NCI-H1092 treated with DMSO at 0.1 percent for 48 hours (cell line): ENCODE measurements at places on chromosomes 13 and 19.

GRCh38 chr19:18007044-18007916 lies 690 bp upstream of the ARRDC2 start:
- DNase-seq = peak; percentile 73

GRCh38 chr19:18002347-18002850 lies 5.6 kb upstream of the ARRDC2 start:
- DNase-seq = no peak

- peak; percentile 53 for DNase-seq
Measured at GRCh38 chr13:70960841-70961443, 852.7 kb upstream of the KLHL1 start.

- no peak for DNase-seq
Measured at GRCh38 chr13:99357131-99357596, 50.0 kb upstream of the GPR183 start.

- DNase-seq = peak; percentile 39
Measured at GRCh38 chr13:95233026-95233635, 68.1 kb downstream of the ABCC4 start.

DNA sequence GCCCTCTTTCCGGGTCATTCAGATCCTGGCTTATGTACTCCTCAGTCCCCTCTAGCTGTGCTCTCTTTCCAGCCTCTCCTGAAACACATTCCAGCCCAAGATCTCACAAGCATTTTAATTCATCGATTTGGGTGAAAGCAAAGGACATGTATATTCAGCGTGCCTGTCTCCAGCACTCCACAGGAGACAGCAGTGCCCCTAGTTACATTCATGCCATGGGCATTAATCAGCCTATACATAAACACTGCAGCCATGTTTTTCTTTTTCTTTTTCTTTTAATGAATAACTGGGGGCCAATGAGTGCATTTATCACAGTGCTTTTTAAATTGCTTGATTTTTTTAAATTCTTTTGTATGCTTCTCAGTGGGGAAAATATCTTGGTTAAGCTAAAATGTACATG lies 199.1 kb downstream of the DCT start:
- no peak for DNase-seq

DNA sequence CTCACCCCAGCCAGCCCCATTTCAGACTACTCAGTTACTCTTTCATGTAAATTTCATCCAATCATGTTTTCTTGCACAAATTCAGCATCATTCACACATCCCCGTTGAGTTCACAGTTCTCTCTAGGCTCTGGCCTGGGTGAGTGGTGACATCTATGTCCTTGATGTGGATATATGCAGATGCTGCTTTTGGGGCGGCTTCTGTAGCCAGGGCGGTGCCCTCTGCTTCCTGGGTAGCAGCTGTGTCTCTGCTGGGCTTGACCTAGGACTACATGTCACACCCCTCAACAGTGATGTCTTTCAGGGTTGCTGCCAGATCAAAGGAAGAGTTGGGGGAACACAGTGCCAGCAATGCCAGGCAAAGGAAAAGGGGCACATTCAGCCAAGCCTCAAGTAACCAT lies 68.5 kb upstream of the KCTD15 start:
- DNase-seq = no peak

- DNase-seq = peak; percentile 19
Measured at GRCh38 chr13:23322353-23323336, 110.9 kb downstream of the SACS start.

DNA sequence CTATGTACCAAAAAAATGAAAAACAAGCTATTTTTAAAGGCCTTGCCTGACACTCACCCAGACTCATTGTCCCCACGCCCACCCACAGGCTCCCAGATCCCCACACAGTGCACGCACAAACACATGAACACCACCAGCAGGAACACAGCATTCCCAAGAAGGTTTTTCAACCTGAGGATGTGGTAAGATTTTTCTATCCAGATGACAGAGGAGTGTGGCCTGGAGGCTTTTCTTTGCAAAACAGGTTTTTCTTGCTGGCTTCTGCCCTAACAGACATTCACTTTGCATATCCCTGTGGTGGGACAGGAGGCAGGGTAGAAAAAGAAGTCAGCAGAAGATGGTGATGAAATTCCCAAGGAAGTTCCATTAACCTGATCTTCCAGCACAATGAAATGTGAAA lies 97.8 kb downstream of the KLF12 start:
- no peak for DNase-seq

DNA sequence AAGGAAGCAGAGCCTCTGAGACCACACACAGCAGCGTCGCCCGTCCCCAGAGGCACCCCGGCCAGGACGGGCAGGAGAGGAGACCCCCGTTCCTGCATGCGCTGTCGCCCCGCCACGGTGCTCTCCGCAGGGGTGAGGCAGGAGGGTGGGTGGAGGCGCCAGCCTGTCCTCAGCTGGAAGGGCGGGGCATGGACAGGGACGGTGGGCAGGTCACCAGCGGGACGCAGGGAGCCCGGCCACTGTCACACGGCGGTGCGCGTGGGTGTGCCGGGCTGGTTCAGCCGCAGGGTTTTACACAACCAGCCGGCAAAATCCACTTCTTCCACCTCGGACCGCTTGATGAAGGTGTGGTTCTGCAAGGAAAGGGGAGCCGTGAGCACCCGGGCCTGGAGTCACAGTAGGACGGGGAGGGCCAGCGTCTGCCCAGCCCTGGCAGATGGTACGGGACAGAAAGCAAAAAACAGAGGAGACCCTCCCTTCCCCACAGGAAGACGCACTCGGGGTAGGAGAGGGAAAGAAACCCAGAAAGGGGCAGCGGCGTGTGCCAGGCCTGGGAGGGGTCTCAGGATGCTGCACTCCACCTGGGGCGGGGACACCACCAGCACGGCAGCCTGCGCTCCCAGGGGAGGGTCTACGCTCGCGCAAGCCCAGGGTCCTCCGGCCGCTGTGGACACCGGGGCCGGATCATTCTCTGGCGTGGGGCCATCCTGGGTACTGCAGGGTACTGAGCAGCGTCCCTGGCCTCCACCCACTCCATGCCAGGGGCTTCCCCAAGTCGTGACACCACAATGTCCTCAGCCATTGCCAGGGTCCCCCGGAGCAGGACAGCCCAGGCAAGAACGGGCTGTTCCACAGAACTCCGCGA lies 23.9 kb upstream of the ZBTB7A start:
- DNase-seq = no peak

DNA sequence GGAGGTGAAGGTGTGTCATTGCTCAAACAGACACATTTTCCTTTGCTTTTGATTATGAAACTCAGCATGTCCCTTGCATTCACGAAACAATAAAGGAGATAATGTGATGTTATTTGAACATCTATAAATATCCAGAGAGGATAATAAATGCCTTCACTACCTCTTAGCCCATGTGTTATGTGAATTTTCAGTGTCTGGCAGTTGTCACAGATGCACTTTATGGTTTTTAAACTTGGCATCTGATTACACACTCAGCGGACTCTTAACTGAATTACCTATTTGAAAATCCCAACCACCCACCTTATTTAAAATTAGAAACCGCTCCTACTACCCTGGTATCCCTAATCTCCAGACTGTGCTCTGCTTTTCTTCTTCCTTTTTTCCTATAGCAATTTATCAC lies 254.2 kb downstream of the COG6 start:
- no peak for DNase-seq

DNA sequence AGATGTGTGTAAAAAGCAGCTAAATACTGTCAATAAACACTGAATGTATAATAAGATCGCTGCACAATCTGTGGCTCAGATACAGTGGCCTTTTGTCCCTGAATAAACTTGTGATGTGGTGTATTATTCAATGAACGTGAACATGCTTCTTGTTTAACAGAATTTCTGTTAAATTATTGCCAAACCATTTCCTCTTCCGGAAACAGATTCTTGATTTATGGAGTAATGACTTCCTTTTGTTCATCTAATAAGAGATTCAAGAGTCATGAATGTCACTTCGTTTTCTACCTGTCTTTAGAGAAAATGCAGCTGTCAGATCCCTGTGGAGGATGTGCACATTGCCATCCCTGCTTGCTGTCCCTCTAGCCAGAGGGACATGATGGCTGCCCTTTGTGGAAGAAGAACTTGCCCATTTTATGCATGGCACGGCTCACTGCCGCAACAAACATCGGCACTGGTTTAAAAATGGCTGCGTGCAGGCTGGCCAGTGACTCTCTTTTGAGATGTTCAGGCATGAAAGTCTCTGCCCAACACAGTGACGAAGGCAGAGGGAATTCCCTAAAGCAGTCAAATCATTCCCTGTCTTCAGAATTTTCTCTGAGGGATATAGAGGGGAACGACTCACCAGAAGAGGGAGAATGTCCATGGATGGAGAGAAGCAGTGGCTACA lies 3.1 kb upstream of the TNFSF13B start:
- DNase-seq = no peak

- no peak for DNase-seq
Measured at GRCh38 chr19:6481541-6482342, at the start of gene DENND1C. DENND1C (minus strand) TSS chr19:6481787; CDS start chr19:6481695, 92 bp downstream.

GRCh38 chr13:45500492-45501174 lies 35.9 kb downstream of the COG3 start:
- DNase-seq = no peak

DNA sequence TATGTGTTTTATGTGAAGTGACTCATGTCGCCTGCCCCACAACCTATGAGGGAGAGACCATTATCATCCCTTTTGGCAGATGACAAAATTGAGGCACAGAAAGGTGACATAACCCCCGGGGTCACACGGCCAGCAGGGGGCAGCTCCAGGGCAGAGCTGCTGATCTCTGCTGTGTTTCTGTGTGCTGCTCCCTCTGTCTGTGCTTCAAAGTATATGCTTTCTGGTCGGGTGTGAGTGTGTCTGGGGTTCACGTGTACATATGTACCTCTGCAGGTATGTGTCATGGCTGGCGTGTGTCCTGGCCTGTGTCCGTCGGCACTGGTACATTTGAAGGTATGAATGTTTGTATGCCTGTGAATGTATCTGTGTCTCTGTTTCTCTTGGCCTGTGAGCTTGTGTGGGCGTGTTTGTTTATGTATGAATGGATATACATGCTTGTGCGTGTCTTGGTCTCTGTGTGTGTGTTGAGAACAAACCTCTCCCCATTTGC lies 7.1 kb downstream of the LIPE start:
- no peak for DNase-seq

DNA sequence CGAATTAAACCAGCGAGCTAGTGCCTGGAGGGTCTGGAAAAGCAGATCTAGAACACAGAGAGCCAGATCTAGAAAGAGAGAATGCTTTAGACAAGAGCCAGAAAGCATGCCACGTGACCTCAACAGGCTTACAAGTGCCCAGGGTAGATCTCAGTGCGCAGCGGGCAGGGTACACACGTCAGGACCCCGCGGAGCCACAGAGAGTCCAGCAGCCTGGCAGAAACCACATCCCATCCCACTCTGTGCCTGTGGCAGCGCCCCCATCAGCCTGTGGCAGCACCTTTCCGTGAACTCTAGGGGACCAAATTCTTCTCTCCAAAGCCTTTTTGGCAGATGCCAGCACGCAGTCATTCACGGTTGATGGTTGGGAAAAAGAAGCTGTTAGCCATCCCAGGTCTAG lies 5.9 kb downstream of the ARHGEF1 start:
- no peak for DNase-seq

GRCh38 chr19:29383696-29384095 lies 142.1 kb upstream of the VSTM2B start:
- DNase-seq = no peak

- DNase-seq = no peak
Measured at GRCh38 chr13:52411629-52412028, 5.7 kb upstream of the THSD1 start.

GRCh38 chr13:24693862-24694471 lies 13.8 kb downstream of the ATP12A start:
- peak; percentile 37 for DNase-seq

- no peak for DNase-seq
Measured at GRCh38 chr19:748274-748598, 2.7 kb upstream of the MISP start.

- no peak for DNase-seq
Measured at GRCh38 chr13:28092431-28092830, 7.9 kb downstream of the FLT3 start.

GRCh38 chr13:73945871-73946270 lies 188.3 kb downstream of the KLF12 start:
- DNase-seq = no peak

DNA sequence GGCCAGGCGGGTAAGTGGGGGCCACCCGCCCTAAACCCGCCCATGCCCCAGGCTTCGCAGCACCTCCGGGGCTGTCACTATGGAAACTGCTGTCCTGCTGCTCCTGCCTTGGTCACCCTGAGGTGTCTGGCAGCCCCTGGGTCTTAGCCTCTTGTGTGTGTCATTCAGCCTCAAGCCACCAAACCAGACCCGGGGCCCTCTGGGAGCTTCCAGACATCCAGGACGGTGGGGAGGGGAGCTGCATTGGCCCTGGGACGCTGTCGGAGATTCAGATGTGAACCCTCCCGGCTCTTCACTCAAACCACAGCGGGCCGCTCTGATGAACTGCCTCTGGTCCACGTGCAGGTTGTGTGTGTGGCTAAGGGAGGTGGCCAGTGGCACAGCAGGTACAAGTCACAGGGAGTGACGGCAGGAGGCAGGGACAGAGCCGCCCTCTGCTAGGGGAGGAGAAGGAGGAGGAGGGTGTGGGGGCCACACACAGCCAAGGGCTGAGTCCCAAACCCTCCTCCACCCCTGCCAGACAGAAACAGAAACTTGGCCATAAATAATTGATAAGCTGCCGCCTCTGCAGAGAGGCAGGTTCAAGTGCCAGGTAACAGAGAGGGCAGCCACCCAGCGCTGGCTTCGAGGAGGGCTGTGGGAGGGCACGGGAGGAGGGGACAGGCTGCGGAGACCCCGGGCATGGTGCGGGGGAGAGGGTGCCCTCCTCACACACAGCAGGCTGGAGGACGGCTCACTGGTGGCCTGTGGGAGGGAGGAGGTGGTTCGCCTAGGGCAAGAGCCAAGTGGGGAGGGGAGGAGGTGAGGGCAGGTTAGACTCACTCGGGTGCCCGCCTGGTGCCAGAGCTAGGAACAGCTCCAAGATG lies 8.0 kb downstream of the NANOS3 start:
- peak; percentile 38 for DNase-seq

DNA sequence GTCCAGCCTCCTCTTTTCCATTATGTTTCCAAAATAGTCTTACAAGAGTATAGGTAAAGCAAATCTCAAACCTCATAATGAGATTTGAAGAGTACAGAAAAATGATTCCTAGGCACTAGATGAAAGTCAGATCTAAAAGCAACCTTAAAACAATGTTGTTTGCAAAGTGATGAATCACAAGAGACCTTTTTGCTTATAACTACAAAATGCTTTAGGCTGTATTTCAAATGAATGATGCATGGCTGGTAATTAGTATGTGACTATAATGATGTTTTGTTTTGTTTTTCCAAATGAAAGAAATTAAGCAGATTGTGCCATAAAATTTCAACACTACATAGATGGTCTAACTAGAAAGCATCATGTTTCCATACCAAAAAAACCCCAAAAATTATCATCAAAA lies 272.7 kb downstream of the DIAPH3 start:
- DNase-seq = no peak

- DNase-seq = no peak
Measured at GRCh38 chr13:110485604-110486003, 75.9 kb downstream of the RAB20 start.

- no peak for DNase-seq
Measured at GRCh38 chr13:94917824-94918223, 205.5 kb upstream of the SOX21 start.

- DNase-seq = no peak
Measured at GRCh38 chr13:50730496-50731351, 112.8 kb downstream of the DLEU7 start.

GRCh38 chr13:19888799-19889198 lies 25.4 kb upstream of the ZMYM5 start:
- peak; percentile 0 for DNase-seq
